ENCODE measurements at places on chromosomes 3 and 15.

- DNase-seq: no peak
Observed at GRCh38 chr3:157263027-157263426, 103.1 kb upstream of the CCNL1 start.

- DNase-seq: no peak
Observed at GRCh38 chr3:189516039-189516438, 115.2 kb upstream of the TP63 start.

DNA sequence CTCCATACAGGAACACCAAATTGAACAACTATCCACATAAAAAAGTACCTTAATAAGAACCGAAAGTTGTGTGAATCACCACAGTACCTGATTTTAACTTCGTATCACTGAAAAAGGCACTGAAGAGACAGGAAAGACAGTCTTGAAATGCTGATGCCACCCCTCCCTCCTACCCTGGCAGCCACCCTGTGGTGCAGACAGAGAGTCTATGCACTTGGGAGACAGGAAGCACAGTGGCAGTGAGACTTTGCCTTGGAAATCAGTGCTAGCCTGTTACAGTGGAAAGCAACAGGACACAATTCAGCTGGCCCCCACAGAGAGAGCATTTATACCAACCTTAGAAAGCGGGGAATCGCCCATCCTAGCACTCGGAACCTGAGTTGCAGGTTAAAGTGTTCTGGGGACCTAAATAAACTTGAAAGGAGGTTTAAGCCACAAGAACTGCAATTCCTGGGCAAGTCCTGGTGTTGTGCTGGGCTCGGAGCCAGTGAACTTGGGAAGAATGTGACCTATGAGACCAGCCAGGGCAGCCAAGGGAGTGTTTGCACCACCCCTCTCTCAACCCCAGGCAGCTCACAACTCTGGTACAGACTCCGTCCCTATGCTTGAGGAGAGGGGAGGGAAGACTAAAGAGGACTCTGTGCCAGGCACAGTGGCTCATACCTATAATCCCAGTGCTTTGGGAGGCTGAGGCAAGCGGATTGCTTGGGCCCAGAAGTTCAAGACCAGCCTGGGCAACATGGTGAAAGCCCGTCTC, 240.1 kb downstream of the ISL2 start:
- DNase-seq: no peak

- no peak for DNase-seq
Observed at GRCh38 chr3:53278667-53279066, 22.8 kb upstream of the TKT start.

GRCh38 chr3:156749244-156749643, 74.9 kb downstream of the TIPARP start:
- no peak for DNase-seq

- DNase-seq: no peak
Observed at GRCh38 chr3:116474032-116474780, 28.9 kb upstream of the LSAMP start.

- DNase-seq: no peak
Observed at GRCh38 chr3:190081389-190081788, 39.3 kb downstream of the P3H2 start.

GRCh38 chr15:63994073-63994600, 52.1 kb downstream of the DAPK2 start:
- no peak for DNase-seq

- DNase-seq: no peak
Observed at GRCh38 chr3:32713181-32713580, 28.2 kb downstream of the CNOT10 start.

GRCh38 chr3:161035711-161036110, 69.4 kb downstream of the B3GALNT1 start:
- DNase-seq: peak; percentile 10
